HepG2 (cell line): ENCODE measurements at places on chromosomes 13 and 19.

- no peak for DNase-seq
Observed at GRCh38 chr13:24328145-24328544, 18.8 kb downstream of the C1QTNF9 start.

DNA sequence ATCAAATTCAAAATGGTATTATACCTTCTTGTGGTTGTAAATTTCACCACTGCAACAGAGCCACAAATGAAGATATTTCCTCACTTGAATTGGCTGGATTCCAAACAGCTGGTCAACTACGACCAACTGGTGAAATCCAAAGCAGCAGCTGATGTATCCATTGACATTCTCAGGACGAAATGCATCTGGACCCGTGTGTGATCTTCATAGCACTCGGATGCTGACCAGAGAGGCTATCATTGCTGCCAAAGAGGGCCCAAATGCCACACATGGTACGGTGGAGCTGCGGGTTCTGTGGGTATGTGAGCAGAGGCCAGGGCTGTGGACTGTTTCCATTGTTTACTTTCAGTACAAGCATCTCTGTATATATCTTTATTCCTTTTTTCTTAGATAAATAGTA lies 25.6 kb upstream of the PCCA start:
- no peak for DNase-seq

- DNase-seq = no peak
Observed at GRCh38 chr19:20912973-20913372, 10.1 kb upstream of the ZNF85 start.

- DNase-seq = no peak
Observed at GRCh38 chr13:80030491-80030890, 310.4 kb downstream of the SPRY2 start.

DNA sequence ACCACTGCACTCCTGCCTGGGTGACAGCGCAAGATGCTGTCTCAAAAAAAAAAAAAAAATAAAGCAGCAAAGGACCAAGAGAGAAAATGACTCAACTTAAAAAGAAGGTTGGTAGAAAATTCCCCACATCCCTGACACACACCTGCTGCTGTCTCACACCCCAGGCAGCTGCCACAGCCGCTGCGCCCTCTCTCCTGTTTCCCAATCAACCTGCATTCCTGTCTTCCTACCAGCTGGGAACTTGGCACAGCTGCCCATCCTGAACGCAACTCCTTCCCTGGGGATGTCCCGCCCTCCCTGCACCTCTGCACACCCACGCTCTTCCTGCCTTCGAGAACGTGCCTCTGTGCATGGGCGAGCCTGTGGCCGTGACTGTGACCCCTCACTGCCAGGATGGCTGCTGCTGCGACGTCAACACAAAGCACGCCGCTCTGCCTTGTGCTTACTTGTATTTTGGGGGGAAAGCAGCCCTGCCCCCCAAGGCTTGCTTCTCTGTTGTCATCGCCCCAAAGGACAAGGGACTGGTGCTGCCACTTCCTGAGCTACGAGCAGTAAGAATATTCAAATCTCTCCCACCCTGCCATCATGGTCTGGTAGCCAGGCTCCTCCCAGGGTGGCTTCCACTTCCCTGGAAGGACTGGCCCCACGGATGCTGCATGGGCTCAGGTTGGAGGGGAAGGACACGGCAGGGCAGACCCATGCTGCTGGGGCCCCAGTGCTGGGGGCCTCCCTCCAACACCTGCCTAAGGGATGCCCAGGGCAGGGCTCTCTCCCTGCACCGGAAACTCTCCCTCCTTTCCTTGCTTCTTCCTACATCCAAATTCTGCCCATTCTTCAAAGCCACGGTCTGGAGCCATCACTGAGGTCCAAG lies 20.7 kb downstream of the SH3GL1 start:
- DNase-seq = no peak

- DNase-seq = no peak
Observed at GRCh38 chr19:48632692-48633147, 4.5 kb downstream of the DBP start.

DNA sequence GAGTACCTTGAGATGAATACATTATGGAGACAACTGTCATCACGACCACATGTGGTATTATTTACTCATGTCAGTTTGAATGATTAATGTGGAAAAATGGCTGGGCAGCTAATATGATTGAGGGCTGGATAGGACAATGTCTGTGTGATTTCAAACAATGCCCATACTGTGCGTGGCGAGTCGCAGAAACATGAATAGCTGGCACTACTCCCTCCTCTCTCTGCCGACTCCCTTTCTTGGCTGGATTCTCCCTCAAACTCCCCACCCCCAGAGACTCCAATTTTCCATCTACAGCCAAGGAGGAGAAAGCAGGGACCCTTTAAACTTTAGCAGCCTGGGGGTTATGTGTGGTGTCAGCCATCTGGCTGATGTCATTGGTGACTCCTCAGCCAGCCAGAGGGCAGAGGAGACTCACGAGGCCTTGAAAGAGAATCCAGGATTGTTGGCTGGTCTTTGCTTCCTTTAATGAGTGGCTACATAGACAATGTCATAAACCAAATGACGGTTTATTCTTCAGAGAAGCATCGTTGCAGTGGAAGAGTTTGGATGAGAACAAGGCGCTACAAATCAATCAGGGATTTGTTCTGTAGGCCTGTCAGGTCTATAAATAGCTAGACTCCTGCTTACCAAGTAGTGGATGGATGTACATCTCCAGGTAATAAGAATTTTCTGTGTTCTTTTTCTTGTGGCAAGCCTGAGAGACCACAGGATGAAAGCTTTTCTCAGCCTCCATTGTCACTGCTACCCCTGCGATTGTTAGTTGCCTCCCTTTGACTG lies 165.6 kb downstream of the DLEU7 start:
- no peak for DNase-seq
